Stimulated activated CD8-positive, alpha-beta memory T cell treated with anti-CD3 and anti-CD28 coated beads, Interleukin-4, amount 100 ng/mL, for 1 hour (primary cell): ENCODE measurements at places on chromosomes 2 and 18.

- DNase-seq = no peak
Measured at GRCh38 chr2:11757101-11757500, 10.7 kb downstream of the LPIN1 start.

- DNase-seq = no peak
Measured at GRCh38 chr2:31812051-31812798, 198.6 kb downstream of the MEMO1 start.

DNA sequence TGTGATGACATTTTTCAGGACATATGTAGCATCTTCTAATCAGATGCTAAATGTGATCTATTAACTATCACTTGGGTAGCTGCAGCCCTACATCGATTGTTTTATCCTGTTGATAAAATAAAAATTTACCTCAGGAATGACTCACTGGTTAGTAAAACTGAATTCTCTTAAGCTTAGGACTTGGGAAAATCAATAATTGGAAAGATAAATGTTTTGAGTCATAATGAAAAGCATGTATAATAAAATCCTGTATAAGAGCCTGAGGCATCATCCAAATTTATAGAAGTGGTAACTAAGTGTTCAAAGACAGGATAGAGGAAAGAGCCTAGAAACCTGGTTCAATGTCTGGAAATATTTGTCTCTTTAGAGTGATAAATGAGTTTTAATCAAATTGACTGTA is 168.1 kb upstream of the VWC2L start:
- DNase-seq = no peak

DNA sequence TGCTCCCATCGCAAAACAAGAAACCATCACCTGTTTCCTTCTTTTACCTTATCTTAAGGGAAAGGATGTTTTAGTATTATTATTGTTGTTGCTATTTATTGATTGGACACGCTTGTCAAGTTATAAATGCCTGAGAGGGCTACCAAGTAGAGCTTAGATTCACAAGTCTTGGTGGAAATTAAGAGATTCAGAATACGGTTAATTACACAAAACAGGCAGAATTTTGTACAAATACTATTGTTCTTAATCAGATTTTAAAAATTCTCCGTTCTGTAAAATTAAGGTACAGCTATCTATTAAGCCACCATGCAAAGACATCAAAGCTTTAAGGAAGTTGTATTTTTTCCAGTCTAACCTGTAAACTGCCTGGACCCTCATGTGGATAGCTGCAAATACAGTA is 1.1 kb upstream of the ZNF521 start:
- no peak for DNase-seq

DNA sequence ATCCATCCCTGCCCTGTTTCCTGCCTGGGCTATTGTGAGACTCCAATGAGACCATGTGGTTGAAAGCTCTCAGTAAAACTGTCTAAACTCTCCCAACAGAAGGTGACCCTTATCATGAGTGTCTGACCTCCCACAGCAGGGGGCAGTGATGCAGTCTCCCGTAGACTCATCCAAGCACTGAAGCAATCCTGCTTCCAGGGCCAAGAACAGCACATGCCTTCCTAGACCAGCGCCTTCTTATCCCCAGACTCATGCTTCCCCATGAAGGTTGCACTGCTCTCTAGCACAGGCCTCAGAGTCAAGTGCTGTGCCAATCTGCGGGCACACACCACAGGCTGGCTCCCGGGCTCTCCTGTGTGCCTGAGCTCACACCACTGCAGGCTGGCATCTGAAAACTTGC is 112.3 kb downstream of the TNS1 start:
- DNase-seq = no peak

GRCh38 chr2:118223992-118224894 is 136.0 kb downstream of the INSIG2 start:
- no peak for DNase-seq

- no peak for DNase-seq
Measured at GRCh38 chr2:114442510-114442909, at the start of gene DPP10. Gene DPP10 (plus strand): TSS chr2:114442641.

DNA sequence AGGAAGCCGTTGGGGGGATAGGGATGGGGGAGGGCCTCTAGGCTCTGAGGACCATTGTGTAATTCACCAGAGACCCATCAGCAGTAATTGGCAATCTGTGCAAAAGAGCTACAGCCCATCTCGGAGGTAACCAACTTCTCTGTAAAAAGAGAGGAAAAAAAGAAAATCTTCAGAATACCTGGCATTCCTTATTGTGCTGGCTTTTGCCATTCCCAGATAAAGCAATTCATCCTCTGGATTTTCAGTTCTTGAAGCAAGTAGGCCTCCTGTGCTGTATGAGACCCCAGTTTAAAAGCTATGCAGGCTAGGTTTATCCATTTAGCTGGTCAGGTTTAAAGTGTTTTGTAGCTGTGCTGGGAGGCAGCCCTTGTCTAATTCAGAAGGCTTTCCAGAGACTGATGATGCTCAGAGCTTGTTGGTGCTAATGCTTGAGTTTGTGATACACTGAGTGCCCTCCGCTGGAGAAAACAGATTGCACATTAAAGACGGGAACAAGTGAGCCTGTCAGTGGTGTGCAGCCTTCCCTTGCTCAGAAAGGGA is at the start of gene LRRTM4:
TSS of gene LRRTM4 (minus strand) at position 446 of the 540 bp plus-strand sequence.
- no peak for DNase-seq

- DNase-seq = no peak
Measured at GRCh38 chr2:31877008-31877407, 133.8 kb downstream of the MEMO1 start.

- no peak for DNase-seq
Measured at GRCh38 chr2:202609381-202610145, 25.2 kb upstream of the FAM117B start.

DNA sequence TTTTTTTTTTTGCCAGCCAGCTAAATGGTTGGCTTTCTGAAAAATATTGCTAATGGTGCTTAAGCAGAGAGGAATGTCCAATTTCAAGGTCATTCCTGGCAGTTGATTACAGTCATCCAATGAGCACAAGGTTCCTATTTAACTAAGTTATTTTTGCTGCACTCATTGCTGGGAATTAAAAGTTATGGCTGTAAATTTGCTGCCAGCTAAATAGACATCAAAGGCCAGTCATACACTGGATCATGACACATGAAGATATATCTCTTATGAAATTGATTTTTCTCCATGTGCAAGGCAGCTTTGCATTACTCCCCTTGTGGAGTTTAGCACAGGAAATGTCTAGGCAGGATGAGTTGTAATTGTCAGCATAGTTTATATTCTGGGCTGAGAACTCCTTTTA is 1898.4 kb upstream of the CELF4 start:
- DNase-seq = no peak

GRCh38 chr18:46336278-46337111 is 232.3 kb downstream of the HAUS1 start:
- DNase-seq = no peak
